ENCODE measurements at places on chromosomes 2 and 18. TPM values are rescaled to one million over a fixed set of nuclear protein-coding genes. Genes with fewer than 3 reads are reported as not detected.

Gene GATA6
- 2.9 TPM for total RNA-seq

Gene HMSD
- not detected for total RNA-seq

Gene SLC35G4
- not detected for total RNA-seq

Gene REG3G
- total RNA-seq, result not detected
